CD4-positive, alpha-beta T cell treated with Interleukin-6 for 4 hours (primary cell): ENCODE measurements at places on chromosomes 13 and 19.

GRCh38 chr19:31018936-31019335, 330.3 kb downstream of the TSHZ3 start:
- DNase-seq: no peak

DNA sequence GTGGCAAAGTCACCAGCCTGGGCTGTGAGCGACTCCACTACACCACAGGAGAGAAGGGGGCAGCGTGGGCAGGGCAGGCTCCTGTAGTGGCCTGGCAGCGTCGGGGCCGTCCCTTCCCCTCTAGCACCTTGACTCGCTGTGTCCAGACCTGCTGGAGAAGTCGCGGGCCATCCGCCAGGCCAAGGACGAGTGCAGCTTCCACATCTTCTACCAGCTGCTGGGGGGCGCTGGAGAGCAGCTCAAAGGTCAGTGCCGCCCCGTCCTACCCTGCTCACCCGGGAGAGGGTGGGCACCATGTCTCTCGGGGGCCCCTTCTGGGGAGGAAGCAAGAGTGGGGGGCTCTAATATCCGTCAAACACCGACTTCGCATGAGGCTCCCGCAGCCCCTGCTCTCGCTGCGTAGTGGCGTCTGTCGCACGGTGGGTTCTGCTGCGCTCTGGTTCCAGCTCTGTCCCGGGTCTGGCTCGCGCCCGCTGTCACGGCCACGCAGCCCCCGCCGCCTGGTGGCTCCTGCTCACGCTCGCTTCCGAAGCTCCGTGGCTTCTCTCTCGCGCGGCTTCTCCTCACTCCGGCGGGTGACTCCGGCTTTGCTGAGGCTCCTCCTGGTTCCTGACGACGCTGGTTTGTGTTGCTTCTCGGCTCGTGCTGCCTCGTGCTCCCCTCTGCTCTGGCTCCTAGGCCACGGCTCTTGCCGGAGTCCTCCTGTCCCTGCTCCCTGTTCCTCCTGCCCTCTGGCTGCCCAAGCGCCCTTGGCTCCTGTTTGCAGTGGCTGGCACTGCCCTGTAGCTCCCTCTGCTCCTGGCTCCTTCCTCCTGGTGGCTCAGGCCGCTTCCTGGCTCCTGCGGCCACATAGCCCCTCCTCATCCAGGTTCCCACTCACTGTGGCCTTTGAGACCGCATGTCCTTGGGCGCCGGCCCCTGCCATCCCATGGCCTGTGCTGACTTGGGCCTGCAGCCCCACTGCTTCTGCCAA, 27.2 kb downstream of the MYH14 start:
- DNase-seq: no peak

DNA sequence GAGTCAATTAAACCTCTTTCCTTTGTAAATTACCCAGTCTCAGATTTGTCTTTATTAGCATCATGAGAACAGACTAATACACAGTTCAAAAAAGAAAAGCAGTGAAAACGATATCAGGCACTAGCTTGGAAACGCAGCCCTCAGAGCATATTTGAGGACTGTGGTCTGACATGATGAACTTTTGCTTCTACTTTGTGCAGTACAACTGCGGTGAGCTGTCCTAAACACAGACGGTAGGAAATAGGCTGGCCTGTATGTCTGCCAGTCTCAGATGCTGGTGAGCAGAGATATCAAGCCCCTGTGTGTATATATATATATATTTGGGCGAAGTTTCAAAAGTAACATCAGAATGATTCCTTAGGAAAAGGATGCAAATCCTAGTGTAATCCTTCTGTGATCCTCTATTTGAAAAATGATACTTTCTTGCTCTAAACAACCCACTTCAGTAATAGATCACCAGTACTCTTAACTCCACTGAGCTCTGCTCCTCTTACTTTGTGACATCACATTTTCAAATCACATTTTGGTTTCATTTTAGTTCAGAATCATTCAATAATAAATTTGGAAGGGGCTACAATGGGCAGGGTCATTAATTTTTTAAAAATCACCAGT, 74.4 kb downstream of the TNFRSF19 start:
- DNase-seq: no peak

DNA sequence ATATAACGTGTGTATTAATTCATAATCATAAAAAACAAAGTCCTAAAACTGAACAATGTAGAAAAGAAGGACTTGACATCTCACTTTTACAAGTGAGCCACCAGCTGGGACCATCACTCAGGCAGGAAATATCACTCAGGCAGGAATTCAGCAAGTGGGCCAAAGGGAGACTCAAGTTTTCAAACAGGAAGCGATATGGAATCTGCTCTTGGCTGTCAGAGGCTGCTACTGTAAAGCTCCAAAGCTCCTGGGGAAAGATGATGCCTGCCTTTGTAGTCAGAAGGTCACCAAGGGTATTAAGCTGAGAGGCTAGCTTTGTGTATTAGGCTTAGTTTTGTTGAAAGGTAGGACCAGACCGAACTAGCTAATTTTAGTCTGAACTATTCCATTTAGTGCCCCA, 5.5 kb upstream of the AKAP11 start:
- DNase-seq: no peak

GRCh38 chr13:32642858-32643257, 56.6 kb downstream of the PDS5B start:
- DNase-seq: no peak

GRCh38 chr13:28355822-28356371, 139.0 kb downstream of the FLT1 start:
- DNase-seq: no peak
